ENCODE measurements at places on chromosomes 11 and 22. TPM values are rescaled to one million over a fixed set of nuclear protein-coding genes. Genes with fewer than 3 reads are reported as not detected.

DNA sequence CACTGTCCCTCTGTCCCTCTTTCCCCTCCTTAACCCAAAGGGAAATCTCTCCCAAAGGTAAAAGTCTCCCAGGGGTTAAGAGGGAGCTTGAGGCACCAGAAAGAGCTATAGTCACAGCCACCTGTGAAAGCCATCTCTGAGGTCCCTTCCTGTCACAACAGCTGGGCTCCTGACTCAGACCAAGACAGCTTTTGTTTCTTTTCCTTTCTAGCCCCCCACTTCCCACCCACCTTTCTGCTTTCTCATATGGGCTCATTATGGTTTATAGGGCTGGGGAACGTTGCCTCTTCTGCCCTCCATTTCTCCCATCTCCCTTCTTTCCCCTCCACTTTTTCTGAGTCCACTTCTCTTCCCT is 19.1 kb downstream of the MIF start:
- DNase-seq: no peak
- H3K4me1 ChIP-seq: no peaks in the 10 kb centered on the region
- no peaks in the 10 kb centered on the region for H3K36me3 ChIP-seq
- peak overlapping the region; percentile 87 for H3K4me3 ChIP-seq
- peak overlapping the region; percentile 85 for H3K27ac ChIP-seq

GRCh38 chr22:42985531-42985905 is 29.4 kb downstream of the PACSIN2 start:
- H3K27ac ChIP-seq: no peak overlapping the region
- peaks cover 13% of the 10 kb centered on the region for H3K36me3 ChIP-seq
- no peak for DNase-seq
- H3K4me3 ChIP-seq: no peak overlapping the region
- no peaks in the 10 kb centered on the region for H3K27me3 ChIP-seq
- peaks cover 4% of the 10 kb centered on the region for H3K4me1 ChIP-seq

DNA sequence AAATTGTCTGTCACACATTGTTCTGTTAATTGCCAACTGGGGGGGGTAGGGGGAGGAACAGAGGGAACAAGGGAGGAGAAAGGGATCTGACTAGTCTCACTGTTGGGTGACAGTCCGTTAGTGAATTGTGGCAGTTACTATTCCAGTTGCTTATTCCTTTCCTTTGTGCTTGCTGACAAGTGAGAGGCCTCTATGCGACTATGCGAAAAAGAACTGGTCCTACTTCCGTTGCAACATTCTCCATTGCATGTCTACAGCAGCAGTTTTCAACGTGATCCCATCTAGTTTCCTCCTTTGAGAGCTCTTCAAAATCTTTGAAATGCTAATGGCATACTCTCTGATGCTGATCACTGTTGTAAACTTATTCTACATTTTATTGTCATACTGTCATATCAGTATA is 672.2 kb downstream of the LRRC4C start:
- DNase-seq: peak; percentile 49
- no peak overlapping the region for H3K4me3 ChIP-seq
- H3K36me3 ChIP-seq: no peaks in the 10 kb centered on the region
- H3K27ac ChIP-seq: peak overlapping the region; percentile 4
- no peaks in the 10 kb centered on the region for H3K4me1 ChIP-seq

DNA sequence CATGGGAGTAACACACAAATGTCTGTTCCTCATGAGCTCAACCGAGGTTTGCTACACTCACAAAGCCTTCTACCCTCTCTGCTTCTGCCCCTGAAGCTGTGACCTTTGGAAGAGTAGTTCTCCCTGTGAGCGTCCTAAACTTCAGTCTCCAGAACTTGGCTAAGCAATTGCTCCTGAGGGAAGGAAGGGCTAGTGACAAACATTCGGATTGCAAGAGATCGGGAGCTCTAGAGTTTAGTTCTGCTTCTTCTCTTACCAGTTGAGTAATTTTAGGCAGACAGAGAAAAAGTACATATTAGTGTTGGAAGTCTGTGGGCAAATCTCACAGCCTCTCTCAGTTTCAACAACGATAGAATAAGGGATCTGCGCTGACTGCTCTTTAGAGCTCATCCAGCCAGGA is 27.3 kb upstream of the ELF5 start:
- H3K36me3 ChIP-seq: no peaks in the 10 kb centered on the region
- H3K27ac ChIP-seq: no peak overlapping the region
- no peaks in the 10 kb centered on the region for H3K4me1 ChIP-seq

DNA sequence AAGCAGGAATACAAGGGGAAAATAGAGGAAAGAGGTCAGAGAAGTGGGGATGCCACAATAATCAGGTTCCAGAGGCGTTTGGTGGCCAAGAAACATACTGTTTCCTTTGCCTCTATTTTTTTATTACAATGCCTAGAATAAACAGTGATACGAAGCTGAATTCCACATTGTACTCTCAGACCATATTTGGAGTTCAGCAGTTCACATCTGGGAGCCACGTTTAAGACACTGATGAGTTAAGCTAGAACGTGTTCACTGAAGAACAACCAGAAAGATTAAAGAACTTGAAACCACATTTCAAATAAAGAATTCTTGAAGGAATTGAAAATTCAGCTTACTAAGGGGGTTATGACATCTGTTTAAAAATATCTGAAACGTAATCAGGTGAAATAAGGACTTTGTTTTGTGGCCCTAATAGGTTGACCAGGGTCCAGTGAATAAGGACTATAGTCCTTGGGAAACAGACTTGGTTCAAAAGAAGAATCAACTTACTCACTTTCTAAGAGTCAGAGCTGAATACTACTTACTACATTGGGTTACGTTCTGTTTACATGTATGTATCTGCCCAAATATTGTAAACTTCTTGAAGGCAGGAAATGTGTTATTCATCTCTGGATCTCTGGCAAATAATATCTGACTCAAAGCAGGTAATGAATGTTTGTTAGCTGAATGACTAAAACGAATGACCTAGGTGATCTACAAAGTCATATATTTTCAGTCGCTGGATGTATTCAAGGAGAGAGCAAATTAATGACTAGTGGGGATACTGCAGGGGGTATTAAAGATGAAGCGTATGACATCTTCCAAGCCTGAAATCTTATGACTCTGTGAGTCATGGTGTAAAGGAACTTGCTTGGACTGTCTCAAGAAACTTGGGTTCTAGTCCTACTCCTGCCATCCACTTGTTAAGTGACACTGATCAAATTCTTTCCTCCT is 247.0 kb upstream of the NARS2 start:
- no peak overlapping the region for H3K27ac ChIP-seq
- no peaks in the 10 kb centered on the region for H3K27me3 ChIP-seq
- H3K4me3 ChIP-seq: no peak overlapping the region
- no peaks in the 10 kb centered on the region for H3K4me1 ChIP-seq
- DNase-seq: no peak

DNA sequence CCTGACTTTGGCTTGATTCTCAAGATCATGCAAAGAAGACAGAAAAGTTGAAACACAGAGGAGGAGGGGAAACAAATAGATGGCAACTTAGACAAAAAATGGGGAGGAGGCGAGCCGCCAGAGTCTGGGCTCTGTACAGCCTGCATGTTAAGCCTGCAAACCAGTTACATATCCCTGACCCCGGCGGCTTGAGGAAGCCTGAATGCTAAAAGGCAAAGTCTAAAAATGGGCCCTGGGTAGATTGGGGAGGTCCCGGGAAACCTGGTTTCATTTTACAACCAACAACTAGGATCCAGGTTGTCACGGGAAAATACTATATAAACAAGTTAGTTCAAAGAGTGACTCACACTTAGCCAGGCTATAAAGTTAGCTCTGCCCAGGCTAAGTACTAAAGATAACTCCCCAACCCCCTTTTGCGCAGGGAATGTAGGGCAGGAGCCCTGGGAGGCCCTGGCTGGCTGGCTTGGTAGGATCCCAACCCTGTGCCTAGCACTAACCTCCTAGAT is 18.8 kb upstream of the ZBTB16 start:
- peaks cover 7% of the 10 kb centered on the region for H3K27me3 ChIP-seq
- DNase-seq: no peak
- no peaks in the 10 kb centered on the region for H3K36me3 ChIP-seq

DNA sequence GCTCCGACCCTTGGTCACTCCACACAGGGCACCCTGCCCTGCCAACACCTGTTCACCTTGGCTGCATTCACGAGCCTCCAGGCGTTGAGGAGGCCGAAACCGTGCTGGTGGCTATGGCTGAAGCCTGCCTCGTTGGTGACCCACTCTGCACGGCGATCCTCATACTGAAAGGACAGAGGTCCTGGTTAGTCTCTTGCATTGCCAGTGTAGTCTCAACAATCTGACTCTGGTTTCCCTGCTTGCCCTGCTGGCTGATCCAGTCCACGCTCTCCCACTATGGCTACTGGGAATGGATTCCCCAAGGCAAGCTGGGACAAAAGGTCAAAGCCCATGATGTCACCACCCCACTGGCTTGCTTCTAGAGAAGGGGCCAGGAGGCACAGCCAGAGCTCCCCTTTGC is 12.9 kb downstream of the PCSK7 start:
- no peaks in the 10 kb centered on the region for H3K4me1 ChIP-seq
- DNase-seq: no peak
- no peak overlapping the region for H3K27ac ChIP-seq
- peaks cover 77% of the 10 kb centered on the region for H3K36me3 ChIP-seq

DNA sequence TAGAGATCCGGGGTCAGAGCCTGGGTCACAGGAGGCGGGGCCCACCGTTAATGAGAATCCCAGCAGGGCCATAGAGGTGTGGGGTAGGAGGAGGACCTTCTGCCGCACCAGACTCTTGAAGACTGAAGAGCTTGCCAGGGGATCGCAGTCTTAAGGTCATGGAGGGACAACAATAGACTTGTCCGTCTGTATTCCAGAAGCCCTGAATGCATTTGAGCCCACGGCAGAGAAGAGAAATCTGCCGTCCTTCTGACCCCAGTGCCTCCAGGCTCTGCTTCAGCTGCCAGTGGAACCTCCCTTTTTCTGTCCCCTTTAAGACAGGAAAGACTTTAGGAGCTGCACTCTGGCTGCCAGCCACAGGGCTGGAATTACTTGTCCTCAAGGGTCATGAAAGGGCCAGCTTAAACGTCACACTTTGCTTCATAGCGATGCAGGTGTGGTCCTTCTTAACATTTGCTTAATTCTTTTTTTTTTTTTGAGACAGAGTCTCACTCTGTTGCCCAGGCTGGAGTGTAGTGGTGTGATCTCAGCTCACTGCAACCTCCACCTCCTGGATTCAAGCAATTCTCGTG is 15.5 kb upstream of the ST3GAL4 start:
- H3K4me1 ChIP-seq: peaks cover 5% of the 10 kb centered on the region
- H3K27ac ChIP-seq: no peak overlapping the region
- peaks cover 3% of the 10 kb centered on the region for H3K36me3 ChIP-seq

DNA sequence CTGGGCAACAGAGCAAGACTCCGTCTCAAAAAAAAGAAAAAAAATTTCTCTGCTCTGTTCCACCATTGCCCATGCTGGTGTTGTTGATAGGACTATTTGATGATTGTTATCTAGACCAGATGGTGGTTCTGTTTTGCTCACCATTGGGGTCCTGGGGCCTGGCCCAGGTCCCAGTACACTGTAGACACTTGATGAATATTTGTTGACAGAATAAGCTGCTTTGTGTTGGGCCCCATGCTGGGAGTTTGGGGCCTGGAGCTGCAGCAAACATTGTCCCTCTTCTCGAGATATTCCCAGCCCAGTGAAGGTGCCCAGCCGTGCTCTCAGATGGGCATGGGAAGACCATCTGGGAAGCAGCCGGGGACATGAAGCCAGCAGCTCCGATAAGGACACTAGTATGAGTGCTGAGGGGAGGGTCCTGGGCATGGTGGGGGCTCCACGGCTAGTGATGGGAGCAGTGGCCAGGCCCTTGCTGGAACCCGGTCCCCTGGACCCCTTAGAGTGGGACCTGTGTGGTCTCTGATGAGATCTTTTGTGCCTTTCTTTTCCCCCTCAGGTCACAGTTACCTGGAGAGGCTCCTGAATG is 13.6 kb downstream of the INCENP start:
- no peaks in the 10 kb centered on the region for H3K27me3 ChIP-seq
- no peak for DNase-seq
- peaks cover 53% of the 10 kb centered on the region for H3K36me3 ChIP-seq
- H3K27ac ChIP-seq: no peak overlapping the region

DNA sequence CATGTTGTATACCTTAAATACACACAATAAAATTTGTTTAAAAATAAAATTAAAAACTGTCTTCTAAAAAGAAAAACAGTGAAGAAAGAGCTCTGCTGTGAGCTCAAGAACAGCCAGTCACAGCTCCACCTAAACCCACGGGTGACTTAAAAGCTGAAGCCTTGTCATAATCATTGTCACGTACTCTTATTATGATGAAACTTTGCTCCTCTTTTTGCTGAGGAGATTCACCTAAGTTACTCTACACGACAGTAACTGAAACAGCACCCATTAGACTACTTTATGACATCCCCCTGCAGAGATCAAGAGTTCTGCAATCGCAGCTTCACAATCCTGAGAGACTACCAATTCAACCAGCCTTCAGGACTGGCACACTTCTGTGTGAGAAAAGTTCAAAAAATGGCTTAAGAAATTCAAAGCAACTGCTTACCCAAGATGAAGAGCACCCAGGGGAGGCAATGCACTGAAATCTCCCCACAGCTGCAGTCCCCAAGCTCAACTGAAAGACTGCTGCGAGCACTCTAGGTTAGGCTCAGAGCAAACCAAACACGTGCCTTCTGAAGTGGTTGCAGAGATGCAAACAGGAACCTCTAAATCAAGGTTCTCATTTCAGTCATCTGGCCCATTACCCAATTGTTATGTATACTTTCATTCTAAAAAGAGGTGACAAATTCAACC is at the start of gene JAML:
Gene JAML (minus strand): TSS at position 501 of the 678 bp plus-strand sequence. CDS start 10,145 bp downstream, outside the sequence.
- H3K27ac ChIP-seq: no peak within 1 kb of the TSS
- H3K36me3 ChIP-seq: no peaks in the 10 kb centered on the region
- no peaks in the 10 kb centered on the region for H3K4me1 ChIP-seq

GRCh38 chr11:78256962-78257361 is 68.2 kb downstream of the USP35 start:
- H3K27ac ChIP-seq: no peak overlapping the region
- H3K4me1 ChIP-seq: peaks cover 2% of the 10 kb centered on the region
- no peak overlapping the region for H3K4me3 ChIP-seq
- DNase-seq: no peak
- peaks cover 14% of the 10 kb centered on the region for H3K36me3 ChIP-seq

DNA sequence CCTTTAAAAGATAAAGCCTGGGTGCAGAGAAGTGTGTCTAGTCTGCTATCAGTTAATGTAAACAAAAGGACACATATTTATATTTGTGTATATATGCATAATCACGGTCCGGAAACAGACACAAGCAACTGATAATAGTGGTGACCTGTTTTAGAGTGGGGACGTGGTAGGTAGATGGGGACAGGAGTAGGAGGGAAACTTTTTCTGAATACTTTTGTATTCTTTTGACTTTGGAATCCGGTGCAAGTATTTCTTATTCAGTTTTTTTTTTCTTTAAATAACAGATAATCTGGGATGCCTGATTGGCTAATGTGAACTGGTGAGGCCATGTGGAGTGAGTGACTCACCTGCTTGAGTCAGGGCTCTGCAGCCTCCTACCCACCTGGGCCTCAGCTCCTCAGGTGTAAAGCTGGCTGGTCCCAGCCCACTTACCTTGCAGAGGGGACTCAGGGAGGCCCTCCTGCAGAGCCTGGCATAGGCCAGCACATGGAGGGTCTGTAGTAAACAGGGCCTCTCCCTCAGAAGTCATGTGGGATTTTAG is 15.3 kb downstream of the MICAL2 start:
- no peaks in the 10 kb centered on the region for H3K27me3 ChIP-seq
- DNase-seq: no peak
- no peaks in the 10 kb centered on the region for H3K36me3 ChIP-seq
- H3K4me3 ChIP-seq: no peak overlapping the region
- no peak overlapping the region for H3K27ac ChIP-seq

DEFB131B gene
- total RNA-seq: not detected

MPZL2 gene
- 4.1 TPM for total RNA-seq

CD3D gene
- total RNA-seq: not detected

PGA5 gene
- total RNA-seq: 0.75 TPM

GVQW3 gene
- 7.4 TPM for total RNA-seq

OR51B4 gene
- not detected for total RNA-seq

OVCH2 gene
- 30.1 TPM for total RNA-seq

Data from endodermal cell (in vitro differentiated cells).